ENCODE measurements at places on chromosomes 2 and 18.
A peak's percentile ranks its signal among the peaks of the same experiment; 100 is the strongest.

DNA sequence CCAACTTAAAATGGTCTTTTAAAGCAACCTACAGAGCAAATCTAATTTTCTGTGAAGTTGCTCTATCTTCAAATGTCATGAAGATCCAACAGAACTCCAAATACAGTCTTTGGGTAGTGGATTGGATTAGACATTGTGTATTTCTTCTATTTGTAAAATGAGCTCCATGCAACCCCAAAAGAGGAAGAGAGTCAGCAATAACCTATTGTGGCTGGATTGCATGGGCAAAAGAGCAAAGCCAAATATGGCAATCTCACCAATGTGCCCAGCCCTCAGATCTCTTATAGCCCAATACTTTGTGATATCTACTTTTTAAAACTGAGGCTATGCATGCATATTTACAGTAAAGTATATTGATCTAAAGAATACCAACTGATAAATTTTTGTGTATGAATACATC, 146.3 kb downstream of the TXNL1 start:
- no peak for DNase-seq

- DNase-seq: peak; percentile 73
These were observed 206.0 kb downstream of the AGPS start for GRCh38 chr2:177598326-177599138.

- no peak for DNase-seq
These were observed 99.1 kb upstream of the PELI1 start for GRCh38 chr2:64243081-64244036.

- no peak for DNase-seq
These were observed 668 bp upstream of the ANKRD12 start for GRCh38 chr18:9135912-9136314.

DNA sequence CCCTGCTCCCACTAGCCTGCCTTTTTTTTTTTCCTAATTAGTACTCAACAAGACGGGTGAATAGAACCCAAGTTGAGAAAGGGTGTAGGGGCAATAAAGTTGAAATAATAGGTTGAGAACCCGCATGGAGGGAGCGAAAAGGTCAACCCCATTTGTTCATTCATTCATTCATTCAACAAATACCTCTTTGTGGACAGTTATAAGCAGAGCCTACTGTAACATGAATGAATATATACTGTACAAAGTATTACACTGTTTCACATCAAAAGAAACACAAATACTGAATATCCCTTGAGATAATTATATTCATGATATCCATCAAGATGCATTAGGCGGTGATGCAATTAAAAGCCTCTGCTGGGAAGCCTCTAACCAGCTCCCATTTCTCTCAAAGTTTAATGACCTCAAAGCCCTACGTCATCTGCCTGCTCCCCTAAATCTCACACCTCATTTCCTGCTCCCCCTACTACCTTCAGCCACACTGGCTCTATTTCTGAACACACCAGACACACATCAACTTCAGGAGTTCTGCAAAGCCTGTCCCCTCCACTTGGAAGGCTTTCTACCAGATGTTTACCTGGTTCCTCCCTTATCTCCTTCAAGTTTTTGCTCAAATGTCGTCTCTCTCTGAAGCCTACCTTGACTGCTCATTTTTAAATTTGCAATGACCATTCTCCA, 1.4 kb upstream of the NBAS start:
- DNase-seq: no peak
